ENCODE measurements at places on chromosomes 2 and 18.

DNA sequence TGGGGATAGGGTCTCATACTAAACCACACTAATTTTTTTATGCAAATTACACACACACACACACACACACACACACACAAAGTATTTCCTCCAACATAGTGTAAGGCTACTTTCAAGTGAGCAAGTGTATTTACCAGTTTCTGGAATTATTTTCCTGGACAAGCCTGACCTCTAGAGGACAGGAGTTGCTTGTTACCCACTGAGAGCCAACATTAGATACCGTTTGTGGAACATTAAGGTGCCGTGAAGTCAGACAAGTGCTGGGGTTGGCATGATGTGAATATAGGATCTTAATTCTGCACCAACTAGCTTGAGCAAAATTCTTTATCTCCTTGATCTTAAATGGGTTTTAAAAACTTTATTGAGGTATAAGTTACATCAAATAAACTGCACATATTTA, 39.3 kb upstream of the SERPINB2 start:
- DNase-seq = no peak

DNA sequence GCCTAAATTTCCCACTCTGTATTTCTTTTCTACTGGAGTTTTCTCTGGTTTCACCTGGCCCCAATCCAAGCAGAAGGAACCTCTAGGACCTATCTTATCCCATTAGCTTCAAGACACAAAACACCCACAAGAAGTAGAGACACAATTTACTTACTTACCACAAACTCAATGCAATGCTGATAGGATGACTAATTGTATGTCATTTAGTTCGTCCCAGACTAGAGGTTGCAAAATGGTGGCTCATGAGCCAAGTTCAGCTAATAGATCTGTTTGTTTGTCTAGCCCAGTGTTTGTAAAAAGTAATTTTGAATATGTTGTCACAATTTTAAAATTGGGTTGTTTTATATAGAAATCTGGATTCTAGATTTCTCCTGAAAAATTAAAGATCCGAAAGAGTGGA, 34.7 kb upstream of the ZSWIM2 start:
- no peak for DNase-seq

- DNase-seq = peak; percentile 69
These were observed 571 bp downstream of the YWHAQ start for GRCh38 chr2:9630117-9630735.

- no peak for DNase-seq
These were observed 4.3 kb downstream of the AGPS start for GRCh38 chr2:177396703-177397460.

DNA sequence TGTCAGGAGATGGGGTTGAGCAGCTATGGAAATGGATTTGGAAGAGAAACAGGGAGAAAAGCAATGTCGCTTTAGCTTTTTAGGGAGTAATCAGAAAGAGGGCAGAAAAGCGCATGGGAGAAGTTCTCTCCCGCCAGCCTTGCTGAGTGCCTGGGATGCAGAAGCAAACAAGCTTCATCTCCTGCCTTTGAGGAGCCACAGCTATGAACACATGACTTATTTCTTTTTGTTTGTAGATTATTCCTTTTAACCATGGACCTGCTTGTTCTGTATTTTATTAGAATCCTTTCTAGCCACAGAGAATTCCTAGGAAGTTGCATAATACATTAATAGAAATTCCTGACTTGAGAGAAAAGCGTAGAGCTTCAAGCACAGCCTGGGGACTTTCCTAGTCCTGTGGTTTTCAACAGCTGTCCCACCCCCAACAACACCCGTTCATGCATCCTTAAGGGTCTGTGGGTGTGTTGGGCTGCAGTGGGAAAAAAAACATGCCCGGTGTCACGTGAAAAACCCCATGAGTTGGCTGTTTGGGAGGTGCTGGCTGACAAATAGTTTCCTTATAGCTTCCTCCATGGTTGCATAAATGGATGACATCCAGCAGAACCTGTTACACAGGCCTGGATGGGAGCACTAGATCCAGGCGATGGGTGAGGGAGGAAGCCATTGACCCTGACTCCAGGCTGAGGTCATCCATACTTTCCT, 14.9 kb downstream of the SLC9A4 start:
- DNase-seq = no peak

GRCh38 chr2:5412001-5412400, 280.2 kb upstream of the SOX11 start:
- no peak for DNase-seq

DNA sequence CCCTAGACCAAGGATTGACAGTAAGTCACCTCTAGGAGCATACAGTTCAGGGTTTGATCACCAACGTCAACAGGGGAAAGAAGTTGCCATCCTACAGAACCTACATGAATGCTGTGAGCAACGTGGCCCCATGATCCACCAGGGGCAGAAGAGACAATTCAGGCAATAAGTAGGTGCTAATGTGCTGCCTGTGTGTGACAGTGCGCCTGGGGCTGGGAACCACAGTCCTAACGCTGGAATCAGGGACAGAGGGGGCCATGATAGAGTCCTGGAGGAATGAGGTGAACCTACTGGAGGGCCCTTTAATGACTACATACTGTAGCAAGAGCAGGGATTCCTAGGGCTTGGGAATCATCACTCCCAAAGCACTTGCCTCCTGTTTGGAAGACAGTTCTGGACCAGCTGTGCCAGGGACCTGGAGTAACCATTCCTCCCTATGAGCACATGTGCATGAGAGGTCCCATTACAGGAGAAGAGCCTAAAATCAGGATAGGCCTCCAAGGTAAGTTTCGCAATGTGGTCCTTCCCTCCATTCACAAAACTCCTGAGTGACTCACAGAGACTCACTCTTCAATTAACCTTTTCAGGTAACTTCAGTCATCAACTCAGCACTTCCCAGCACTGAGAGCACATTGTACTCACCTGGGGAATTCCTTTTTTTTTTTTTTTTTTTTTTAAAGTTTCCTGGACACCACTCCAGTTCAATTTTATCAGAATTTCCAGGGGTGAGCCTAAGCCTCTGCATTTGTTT, 214.0 kb downstream of the TMEM163 start:
- no peak for DNase-seq

GRCh38 chr2:186365406-186365805, 120.7 kb upstream of the ZC3H15 start:
- no peak for DNase-seq

DNA sequence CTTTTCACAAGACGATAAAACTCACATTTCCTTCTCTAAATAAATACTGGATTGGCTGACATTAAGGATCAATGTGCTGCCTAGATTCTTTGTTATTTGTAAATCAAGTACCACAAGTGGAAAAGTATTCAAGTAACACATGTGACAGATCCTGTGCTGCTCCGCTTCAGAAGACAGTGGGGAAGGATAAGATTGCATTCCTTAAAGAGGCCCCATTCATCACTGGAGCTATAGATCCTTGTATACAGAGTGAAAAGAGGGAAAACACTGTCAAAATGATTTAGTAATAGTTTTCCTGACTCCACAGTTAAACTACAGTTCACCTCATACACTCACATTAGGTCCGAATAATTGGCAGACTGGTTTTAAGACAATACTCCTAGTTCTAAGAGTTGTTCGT, 108.0 kb upstream of the CSRNP3 start:
- DNase-seq = no peak

DNA sequence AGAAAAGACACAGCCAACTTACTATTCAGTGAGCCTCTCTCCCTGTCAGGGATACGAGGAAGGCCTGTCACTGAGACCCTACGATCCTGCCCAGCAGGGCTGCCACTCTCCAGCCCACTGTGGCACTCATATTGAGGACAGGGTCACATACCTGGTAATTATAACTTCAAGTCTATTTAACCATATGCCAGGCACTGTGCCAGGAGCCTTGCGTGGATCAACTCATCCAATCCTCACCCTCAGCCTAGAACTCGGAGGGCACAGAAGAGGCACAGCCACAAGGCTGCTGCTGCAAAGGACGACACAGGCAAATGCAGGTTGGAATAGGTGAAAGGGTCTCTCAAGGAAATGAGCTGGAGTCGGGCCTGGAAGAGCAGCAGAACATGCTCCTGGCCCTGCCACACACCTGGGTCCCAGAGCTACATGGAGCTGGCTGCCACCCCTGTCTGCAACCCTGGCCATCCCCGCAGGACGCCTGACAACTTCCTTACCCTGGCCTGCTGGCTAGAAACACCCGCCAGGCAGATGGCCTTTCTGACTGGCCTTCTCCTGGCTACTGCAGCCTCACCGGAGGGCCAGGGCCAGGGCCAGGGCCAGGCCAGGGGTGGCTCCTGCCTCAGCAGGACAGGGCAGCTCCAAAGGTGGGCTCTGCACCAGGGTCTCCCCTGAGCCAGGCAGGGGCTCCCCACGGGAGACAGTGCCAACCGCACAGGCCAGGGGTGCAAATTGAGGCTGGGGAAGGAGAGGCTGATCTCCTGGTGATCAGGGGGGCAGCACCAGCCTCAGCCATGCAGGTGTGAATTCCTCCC, 32.1 kb upstream of the SLC66A3 start:
- DNase-seq = no peak

DNA sequence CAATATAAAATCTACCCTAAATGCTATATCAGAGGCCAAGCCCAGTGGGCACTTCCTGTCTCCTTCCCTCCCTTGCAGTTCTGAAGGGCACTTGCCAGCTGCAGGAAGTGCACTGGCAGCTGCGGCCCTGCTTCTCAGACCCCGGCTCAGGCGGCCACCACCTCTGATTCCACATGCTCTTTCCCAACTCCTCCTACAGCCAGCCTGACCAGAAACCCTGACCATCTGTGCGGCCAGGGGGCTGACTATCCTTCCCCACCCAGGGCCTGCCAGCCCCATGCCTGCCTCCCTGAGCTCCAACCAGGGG, 88.6 kb downstream of the ZBTB7C start:
- DNase-seq = no peak

DNA sequence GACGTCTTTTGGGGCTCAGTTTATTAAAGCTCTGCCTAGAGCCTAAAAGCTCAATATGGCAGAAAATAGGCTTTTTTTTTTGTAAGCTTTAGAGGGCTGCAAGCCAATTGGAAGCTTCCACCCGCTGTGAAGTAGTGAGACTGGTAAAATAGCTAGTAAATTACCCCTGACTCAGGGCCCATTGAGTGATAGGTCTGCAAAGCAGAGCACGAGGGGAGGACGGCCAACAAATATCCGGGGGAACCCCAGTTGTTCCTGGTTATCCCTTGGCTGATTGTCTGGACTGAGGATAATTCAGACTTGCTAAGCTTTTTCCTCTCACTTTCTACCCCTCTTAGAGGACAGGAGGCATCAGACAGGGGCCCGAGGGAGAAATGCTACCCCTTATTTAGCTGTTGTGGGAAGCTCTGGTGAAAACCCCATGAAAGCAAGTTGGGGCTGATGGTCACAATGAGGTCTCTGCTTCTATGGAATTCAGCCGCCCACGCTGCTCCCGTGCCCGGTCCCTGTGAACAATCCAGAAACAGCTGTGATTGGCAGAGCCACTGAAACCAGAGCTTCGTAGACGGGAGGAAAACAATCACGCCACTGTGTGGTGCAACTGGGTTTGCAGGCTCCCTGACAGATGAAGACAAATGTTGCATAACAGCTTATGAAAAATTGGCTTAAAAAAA, 141.9 kb upstream of the LGALSL start:
- DNase-seq = no peak

- DNase-seq = no peak
These were observed 88.9 kb downstream of the SMIM21 start for GRCh38 chr18:75338631-75339030.

Measured in T-helper 9 cell (primary cell).